ENCODE measurements at places on chromosomes 11 and 22.

DNA sequence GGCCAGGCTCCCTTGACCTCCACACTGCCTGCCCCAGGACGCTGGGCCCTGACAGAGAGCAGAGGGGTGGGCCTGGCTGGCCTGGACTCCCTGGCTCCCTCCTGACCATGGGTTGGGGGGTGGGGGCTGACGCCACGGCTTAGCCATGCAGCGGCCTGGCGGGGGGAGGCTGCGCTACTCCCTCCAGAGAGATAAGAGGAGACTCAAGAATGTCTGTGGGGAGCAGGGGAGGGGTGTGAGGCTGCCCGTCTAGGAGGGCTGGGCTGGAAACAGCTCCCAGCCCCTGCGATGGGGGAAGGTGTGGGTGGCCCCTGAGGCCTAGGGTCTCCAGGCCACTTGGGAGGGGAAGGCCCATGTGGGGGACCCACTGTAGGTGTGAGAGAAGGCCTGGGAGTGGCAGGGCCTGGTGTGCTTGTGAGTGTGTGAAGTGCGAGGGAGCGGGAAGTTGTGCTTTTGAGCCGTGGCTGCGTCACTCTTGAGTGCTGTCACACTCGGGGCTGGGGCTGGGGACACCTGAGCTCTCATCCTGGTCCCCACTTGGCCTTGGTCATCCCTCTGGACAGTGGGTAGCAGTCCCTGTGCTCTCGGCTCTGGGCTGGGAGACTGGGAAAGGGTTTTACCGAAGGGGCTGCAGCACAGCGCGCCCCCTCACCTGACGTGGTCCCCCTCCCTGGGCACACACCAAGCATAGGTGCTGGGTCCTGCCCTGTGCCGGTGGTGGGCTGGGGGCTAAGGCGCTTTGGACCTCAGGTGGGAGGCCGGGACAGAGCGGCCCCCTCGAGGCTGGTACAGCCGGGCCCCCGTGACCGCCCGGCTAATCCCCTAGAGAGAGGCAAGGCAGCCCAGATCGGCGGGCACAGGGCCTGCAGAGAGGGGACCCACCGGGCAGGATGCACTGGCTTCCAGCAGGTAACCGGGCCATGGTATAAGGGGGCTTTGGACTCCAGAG is 2.4 kb downstream of the MYRF start:
- DNase-seq = no peak

DNA sequence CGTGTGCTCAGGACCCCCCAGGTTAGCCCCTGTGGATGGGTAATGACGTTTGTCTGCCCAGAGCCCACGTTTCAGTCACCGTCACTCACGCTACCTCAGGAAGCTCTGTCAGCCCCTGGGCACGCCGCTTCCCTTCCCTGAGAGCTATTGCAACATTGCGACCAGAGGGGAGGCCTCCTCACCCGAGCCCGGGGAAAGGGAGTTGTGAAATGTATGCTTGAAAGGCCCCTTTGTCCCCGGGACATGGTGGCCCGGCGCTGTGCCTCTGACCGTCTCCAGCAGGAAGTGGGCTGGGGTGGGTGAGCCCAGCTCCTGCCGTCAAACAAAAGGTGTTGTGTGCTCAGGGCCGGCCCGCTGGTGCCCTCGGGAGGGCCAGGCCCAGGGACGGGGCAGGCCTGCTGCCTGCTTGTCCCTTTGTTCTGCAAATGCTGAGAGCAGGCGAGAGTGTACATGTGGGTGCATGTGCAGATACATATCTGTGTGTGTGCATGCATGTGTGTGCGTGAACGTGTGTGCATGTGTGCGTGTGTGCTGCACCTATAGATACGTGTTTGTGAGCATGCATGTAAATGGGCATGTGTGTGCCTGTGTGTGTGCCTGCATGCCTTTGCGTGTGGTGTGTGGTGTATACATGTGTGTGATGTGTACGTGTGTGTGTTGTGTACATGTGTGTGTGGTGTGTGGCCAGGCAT is 1125.0 kb downstream of the BRD1 start:
- peak; percentile 53 for DNase-seq

DNA sequence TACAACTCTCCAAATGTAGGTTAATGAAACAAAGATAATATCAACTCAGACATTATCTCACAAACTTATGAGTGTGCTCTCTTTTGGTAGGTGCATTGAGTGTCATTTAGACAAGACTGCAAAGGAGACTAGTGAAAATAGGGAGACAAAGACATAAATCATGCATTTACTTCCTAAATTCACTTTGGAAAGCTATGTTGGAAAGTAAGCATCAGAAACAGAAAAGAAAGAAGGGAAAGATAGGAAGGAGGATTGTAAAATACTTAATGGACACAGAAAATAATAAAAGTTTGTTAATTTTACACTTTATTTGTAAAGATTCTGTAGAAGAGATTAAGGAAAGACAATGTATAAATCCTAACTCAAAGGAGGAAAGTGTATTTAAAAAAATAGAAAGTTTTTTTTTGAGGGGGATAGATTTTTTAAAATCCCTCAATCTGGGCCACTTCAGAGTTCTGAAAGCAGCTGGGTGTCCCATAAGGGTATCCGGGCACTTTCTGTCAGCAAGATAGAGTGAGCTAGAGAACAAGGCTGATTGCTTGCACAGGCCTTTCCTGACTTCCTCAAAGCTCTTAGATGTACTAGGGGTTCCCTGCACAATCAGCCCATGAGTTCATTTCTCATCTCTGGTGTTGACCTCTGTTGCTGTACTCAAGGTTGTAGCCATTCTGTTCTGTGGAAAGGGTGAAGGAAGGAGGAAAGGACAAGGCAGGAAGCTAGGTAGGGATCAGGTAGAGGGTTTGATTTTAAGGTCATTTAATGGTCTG is 22.4 kb upstream of the RDX start:
- no peak for DNase-seq

DNA sequence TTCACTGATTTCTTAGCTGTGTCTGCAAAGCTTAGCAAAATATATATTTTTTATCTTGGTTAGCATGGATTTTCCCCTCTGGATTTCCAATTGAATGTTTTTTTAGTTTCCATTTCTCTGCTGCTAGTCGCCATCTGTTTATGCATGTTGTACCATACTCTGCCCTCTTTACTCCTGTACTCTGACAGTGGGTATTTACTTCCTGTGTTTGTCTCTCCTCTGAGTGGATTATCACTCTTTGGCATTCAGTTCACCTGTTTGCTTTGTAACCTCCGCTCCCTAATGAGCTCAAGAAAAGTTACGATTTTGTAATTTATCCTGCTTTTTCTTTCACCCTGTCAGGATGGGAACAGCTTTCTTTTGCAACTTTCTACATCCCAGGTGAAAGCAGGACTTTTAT is 59.1 kb downstream of the PDHX start:
- DNase-seq = no peak

GRCh38 chr11:69475866-69476471 is 5.5 kb upstream of the LINC01488 start:
- DNase-seq = peak; percentile 23

DNA sequence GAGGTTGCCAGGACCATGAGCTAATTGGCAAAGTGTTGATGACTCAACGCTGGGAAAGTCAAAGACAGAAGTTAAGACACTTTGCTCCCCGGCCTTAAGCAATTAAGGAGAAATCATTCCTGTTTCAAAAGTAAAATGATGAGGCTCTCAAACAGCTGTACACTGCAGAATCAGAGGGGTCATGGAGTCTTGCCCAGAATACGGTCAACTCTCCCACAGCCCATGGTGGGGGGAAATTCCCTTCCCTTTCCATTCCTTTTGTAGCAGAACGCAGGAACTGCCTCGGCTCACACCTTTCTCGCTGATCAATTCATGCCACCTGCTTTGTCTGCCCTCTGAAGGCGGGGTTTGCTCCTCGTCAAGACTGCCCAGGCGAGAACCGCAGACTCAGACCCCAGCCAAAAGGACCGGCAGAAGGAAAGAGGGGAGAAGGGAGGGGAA is 52.8 kb downstream of the MN1 start:
- DNase-seq = no peak

DNA sequence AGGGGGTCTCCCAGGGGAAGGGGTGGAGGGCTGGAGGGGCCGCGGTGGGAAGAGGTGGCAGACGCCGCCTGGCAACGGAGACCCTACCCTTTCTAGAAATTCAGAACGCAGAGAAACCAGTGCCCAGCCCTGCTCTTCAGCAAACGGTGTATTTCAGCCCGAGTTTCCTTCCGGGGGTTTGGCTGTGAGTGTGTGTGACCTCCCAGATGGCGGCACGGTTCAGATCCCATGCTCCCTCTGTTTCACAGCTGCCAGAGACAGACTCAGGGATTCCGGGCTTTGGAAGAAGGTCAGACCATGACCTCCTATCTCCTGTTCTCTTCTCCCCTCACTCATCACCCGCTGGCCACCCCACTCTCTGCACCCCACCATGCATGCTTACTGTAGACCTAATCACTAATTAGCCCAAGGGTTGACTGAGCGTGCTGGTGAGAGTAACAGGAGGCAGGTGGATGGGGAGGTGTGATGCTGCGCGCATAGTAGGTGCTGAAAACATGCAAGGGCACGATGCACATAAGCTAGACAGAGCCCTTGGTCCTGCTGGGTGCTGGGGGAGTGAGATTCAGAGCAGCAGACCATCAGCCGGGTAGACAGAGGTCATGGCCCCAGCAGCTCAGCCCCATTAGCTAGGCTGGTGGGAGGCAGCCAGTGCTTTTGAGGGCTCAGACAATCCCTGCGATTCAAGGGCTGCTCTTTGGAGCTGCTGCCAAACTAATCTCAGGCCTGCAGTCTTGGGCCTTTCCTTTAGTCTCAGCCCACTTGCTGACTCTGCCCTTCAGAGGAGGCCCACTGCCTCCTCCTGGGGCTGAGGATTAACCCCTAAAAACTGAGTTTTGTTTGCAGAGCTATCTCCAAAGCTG is 256.5 kb upstream of the CADM1 start:
- no peak for DNase-seq

DNA sequence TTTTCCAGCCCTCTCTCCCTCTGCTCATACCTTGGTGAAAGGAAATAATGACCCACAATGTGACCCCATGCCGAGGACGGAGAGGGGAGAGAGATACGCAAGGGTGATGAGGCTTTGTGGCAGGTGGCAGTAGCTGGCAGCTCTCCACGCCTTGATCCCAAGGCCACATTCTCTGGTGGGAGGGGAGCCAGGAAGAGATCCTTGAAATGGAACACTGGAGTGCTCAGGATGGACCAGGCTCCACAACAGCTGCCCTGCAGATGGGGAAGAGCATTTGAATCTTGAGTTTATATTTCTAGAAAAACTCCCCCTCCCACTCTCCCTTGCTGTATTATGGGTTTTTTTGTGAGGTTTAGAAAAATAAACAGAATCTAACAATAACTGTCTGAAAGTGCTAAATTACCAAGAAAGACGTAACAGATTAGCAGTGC is 61.6 kb upstream of the CDON start:
- DNase-seq = no peak

DNA sequence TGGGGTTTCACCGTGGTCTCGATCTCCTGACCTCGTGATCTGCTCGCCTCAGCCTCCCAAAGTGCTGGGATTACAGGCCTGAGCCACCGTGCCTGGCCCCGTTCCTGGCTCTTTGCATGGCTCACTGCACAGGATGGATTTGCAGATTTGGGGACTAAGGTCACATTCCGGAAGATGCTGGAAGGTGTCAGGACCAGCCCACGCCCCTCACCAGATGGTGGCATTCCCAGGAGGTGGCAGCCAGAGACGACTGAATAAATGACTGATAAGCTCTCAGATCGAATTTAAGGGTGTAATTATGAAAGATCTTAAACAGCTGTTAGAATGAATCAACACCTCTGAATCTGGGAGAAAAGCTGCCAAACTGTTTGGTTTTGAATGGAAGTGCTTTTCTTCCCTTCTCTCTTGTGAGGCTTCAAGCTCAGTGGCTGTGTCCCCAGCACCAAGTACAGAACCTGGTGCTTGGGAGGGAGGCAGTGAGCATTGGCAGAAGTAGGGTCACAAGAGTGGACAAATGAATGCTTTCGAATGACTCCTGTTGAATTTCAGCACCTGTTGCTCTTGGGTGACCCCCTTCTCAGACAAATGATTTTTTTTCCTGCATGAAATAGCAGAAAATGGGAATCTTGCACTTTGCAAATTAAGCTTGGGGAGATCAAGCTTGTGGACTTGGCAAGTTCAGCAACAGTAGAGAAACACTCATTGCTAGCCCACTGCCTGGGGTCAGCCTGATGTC is 69.6 kb downstream of the KIAA1671 start:
- no peak for DNase-seq

DNA sequence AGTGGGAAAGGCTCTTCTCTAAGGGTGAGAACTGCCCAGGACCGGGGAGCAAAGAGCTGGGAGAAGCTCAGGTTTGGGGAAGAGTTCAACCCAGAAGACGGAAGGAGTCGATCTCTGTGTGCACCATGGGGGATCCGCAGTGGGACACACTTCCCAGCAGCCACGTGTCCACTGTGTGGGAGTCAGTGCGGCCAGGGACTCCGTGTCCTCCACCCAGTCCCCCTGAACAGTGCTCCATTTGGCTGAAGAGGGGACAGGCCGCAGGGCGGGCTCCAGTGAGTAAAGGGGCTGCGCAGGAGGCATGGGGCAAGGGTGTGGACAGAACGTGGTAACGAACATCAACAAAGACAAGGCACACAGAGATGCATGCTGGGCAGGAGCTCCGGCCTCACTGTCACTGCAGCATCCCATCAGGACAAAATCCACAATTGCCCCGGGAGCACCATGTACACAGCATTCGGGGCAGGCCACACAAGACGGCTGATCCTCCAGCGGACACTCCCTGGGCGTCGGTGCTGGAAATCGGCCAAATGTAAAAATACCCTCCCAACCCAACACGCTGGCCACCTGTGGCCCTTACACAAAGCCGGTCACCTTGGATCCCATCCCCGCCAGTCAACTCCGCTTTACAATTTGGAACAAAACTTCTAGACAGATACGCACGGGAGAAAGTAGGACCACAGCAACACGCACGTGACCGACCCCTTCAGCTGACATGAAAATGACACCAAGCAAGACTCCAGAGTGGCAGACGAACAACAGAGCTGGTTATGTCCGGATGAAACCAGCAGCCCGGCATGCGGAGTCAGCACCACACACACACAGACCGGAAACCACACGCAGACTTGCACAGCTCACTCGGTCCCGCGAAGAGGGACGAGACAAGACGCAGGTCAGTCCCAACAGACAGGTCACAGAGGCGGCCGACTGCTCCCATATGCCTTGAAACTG is 366.8 kb downstream of the SHANK2 start:
- DNase-seq = no peak

DNA sequence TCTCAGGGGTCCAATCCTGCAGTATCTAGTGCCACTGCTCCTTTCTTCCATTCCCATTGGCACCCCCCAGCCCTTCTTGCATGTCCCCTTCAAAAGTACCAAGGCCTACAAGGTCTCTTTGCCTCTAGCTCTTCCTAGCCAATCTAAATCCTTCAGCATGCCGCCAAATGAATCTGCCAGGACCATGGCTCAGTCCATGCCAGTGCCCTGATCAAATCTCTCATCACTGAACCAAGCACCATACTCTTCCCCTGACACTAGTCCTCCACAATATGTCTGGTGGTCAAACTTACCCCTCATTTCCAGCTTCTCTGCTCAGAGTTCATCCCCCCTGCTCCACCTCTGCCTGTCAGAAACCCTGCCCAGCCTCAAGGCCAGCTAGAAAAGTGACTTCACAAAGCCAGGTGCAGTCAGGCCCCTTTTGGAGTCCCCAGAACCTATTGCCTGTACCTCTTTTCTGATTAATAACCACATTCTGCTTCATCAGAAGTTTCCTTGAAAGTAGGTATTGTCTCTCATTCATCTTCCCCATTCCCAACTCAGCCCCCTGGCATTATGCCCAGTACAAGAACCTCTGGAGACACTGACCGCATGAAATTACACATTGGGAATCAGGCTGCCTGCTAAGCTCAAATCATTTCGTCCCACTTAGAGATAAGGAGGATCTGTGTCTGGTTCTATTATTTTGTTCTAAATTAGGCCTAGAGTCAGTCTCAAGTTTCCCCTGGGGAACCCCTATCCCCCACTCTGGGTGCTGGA is 11.4 kb downstream of the FEN1 start:
- no peak for DNase-seq

GRCh38 chr11:69638941-69639681 is 1.8 kb upstream of the CCND1 start:
- peak; percentile 91 for DNase-seq

Data from Right ventricle myocardium inferior (tissue), 1 donor.